ENCODE measurements at places on chromosomes 1 and 21.

- DNase-seq = no peak
Measured at GRCh38 chr1:150387200-150387599, 23.3 kb downstream of the RPRD2 start.

DNA sequence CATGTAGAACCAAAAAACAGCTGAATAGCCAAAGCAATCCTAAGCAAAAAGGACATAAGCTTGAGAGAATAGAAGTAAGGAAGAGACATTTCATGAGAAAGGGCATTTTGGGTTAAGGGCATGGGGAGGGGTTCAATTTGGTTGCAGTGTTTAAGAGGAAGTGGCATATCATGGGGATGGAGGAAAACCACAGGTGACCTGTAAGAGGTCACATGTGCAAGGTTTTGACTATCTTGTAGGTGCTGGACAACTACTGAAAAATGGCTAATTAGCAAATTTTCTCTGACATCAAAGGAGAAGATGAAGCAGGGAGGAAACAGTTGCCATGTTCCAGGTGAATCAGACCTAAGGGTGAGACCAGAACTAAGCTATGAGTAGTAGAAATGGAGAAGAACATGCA, 31.3 kb upstream of the ROR1 start:
- DNase-seq = no peak

DNA sequence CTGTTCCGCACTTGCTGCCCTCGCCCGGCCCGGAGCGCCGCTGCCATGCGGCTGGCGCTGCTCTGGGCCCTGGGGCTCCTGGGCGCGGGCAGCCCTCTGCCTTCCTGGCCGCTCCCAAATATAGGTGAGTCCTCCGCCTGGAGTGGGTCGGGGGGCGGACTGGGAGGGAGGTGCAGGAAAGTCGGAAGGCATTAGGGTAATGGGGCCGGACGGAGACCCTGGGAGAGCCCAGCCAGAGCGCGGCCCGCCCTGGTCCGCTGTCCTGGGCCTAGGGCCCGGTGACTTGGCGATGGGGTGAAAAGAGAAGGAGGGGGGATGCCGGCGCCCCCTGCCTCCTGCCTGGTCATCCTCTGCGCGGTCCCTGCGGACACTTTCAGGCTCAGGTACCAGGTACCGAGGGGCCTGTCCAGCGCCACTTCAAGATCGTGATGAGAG, 243 bp downstream of the ADAM15 start:
- DNase-seq = no peak

DNA sequence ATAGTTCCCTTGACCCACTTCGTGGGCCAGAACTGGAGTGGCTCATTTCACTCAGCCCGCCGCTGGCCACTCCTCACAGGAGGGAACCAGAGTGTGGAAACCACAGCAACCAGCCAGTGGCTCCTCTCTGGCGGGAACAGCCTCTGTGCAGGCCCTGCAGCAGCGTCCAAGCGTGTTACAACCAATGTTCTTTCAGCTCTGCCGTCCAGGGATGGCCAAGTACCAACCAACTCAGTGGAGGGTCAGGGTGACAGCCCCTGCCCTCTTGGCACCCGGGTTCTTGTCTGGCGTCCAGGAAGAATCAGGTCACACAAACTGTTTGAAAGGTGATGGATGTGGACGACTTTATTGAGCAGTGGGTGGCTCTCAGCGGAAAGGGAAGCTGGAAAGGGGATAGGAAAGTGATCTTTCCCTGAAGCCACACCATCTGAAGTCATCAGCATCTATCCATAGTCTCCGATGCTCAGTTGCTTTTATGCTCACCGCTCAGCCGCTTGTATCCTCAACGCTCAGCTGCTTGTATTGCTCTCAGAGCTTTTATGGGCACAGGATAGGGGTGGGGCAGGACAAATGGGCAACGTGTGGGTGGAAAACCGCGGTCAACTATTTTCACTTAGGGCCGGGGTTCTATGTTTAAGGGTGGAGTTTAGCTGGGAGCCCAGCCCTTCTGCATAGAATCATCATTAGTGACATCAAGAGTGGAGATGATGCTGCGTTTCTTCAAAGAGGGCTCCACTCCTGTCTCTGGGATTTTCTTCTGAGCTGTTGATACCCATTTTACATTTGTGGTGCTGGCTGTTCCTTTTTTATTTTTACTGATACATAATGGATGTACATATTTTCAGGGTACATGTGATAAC, 250.2 kb downstream of the RRAGC start:
- DNase-seq = no peak

DNA sequence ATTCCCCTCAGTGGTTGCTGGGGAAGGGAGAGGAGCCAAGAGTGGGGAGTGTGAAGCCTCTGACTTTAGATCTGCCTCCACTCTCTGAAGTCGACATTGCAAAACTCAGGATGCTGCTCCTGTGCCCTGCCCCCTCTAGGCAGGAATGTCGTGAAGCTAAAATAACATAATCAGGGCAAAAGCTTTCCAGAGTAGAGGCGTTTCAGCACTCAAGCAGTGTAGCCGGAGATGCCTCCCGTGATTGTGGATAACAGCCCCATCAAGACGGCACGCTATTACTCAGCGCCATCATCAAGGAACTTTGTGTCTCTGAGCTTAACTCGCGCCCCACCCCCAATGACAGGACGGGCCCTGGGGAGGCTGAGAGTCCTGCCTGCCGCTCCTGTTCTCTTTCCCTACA, 60.0 kb downstream of the FBXO2 start:
- DNase-seq = no peak

DNA sequence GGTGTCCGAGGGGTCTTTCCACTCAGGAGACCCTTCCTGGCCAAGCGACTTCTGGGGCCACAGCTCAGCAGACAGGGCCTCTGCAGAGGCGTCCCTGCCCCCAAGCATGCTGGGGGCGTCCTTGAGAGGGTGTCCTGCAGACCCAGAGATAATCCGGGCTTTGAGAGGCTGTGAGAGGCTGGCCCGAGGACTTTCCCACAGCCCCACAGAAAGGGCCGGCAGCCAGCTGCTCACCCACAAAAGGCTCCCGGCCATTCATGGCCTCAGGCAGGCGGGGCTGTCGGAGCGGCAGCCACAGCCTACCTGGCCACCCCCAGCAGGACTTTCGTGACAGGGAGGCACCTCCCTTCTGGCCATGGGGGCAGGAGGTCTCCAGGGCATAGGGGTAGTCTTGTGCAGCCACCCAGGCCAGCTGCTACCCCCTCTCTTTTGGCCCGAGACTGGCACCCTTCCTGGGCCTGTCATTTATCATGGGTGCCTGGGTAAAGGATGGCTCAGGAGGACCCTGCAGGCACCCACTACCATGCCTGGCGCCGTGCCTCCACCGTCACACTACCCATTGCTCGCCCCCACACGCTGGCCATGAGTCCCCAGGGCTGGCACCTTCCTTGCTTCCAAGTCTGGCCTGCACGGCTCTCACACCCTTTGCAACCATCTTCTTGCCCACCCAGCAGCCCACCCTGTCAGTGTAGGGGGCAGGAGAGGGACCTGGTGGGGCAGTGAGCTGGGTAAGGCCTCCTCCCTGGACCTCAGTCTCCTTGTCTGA, 11.1 kb upstream of the TNFRSF14 start:
- DNase-seq = no peak

- DNase-seq = no peak
Measured at GRCh38 chr1:59015708-59016107, 231.9 kb upstream of the JUN start.

DNA sequence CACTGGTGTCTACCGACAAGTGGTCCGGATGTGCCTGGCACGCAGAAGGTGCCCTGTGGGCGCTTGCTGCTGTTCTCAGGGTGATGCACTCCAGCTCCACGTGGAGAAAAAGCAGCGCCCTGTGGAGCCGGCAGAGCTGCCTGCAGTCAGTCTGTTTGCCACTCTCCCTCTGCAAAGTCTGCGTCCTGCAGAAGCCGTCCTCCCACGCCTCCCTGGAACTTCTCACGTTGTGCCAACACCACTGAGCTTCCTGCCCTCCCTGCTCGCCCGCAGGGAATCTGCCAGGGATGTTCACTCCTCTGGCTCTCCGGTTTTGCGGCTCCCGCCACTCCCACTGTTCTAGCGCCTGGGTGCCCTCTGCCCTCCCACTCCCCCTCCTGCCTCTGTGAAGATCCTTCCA, 19.8 kb upstream of the UBXN10 start:
- no peak for DNase-seq

DNA sequence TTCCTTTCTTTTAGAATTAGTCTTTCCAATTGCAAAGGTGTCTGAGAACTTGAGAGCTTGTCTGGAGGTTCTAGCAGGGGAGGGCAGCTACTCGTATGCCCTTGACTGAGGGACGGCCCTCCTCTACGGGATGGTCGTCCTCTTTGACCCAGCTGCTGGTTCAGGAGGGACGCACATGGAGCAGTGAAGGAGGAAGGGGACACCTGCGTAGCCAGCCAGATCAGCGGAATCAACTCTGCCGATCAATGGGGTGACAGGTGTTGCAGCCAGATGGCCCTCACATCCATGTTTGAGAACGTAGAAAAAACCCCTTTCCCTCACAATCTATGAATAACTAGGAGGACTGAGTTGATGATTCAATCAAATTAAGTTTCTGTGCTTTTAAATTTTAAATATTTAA, 15.7 kb upstream of the A3GALT2 start:
- DNase-seq = no peak

GRCh38 chr1:202015662-202015937, 5.2 kb downstream of the ELF3 start:
- no peak for DNase-seq

- no peak for DNase-seq
Measured at GRCh38 chr1:21617126-21617738, 51.9 kb downstream of the RAP1GAP start.

DNA sequence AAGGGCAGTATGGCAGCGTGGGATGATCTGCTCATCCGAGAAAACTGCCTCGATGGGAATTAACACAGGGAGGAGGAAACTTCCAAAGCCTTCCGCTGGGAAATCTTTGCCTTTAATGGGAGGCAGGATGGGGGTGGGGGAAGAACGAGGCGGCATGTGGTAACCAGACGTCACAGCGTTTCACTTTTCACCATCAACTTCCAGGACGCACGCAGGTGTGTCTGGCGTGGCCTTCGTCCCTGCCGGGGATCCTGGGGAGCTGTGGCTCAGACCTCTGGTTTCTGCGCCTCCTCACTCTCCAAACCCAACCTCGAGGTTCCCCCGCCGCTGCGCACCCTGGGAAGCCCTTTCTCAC, 282 bp downstream of the RSPH1 start:
- no peak for DNase-seq

DNA sequence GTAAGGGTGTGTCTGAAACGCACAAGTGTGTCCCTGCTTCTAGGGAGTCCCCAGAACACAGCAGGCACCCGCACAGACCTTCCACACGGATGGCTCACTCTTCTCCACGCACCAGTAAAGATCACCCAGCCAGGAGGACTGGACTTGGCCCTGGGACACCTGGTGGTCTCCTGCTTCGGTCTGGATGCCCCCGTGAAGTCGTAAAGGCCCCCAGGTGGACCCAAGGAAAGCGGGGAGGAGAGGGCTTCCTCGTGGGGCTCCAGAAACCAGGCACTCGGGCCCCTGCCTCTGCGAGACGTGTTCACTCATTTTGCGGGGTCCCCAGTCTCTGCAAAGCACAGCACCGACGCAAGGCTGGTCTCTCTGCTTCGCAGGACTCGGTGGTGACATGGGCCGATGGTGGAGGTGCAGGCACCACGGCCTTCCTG, 20.2 kb upstream of the COL6A2 start:
- DNase-seq = no peak

GRCh38 chr1:97904534-97904933, 16.3 kb downstream of the DPYD start:
- DNase-seq = no peak

DNA sequence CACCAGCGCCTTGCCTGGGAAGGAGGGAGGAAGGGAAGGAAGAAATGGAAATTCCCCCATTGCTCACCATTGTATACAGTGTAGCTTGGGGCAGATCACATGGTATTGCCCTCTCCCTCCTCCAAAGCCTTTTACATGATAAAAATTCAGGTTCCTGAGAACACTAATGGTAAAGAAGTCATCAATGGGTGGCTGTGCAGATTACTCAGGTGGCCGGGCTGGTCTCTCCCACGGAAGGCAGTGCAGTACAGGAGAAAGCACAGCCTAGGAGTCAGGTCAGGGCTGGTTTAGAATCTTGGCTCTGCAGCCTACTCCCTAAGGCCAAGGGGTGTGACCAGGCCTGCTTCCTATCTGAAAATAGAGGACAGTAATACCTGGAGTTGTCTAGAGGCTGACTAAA, 107.9 kb downstream of the SUSD4 start:
- DNase-seq = no peak

DNA sequence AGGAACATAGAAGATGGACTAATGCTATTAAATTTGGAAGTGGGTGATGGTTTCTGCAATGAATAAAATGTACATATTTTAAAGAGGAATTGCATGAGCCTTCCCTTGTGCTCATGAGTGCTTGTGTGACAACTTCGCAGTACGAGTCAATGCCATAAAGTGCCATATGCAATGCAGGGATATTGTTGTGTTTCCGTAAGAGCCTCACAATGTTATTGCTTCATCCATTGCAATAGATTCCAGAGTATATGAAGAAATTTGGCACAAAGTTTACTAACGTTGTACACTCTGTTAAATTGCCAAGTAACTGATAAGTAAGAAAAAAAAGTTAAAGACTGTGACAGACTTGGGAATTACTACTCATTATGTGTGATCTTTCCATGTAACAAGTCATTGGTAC, 22.3 kb downstream of the BTG3 start:
- no peak for DNase-seq

- DNase-seq = no peak
Measured at GRCh38 chr1:22738069-22738435, 27.4 kb downstream of the EPHB2 start.

- DNase-seq = no peak
Measured at GRCh38 chr1:204714861-204715511, 29.4 kb upstream of the LRRN2 start.

- DNase-seq = no peak
Measured at GRCh38 chr1:21292503-21292983, 2.3 kb upstream of the ECE1 start.

DNA sequence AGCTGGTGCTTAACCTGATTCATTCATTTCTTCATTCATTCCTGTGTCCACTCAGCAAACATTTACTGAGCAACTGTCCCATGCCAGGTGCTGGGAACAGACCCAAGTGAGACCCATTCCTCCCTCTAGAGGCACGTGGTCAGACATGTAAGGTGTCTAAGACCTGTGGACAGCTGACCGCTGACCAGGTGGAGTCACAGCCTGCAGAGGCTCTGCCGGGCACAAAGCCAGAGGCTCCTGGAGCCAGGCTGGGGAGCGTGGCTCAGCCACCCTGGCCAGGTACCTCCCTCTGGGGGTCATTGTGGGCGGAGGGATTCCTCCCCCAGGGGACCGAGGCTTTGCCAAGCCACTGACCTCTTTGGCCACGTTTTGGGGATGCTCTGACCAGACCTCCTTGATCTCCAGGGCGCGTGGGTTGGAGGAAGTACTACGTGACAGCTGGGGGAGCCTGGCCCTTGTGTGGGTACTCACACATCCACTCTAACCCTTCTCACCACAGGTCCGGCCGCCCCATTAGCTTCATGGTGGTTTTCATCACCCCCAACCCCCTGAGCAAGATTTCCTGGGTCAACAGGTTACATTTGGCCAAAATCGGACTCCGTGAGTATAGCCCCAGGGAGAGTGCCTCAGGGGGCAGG, 100.3 kb downstream of the ARHGEF10L start:
- no peak for DNase-seq

GRCh38 chr1:240888039-240888786, 276.3 kb upstream of the GREM2 start:
- no peak for DNase-seq
